ENCODE measurements at places on chromosomes 2 and 18. TPM values are rescaled to one million over a fixed set of nuclear protein-coding genes. Genes with fewer than 3 reads are reported as not detected.

DNA sequence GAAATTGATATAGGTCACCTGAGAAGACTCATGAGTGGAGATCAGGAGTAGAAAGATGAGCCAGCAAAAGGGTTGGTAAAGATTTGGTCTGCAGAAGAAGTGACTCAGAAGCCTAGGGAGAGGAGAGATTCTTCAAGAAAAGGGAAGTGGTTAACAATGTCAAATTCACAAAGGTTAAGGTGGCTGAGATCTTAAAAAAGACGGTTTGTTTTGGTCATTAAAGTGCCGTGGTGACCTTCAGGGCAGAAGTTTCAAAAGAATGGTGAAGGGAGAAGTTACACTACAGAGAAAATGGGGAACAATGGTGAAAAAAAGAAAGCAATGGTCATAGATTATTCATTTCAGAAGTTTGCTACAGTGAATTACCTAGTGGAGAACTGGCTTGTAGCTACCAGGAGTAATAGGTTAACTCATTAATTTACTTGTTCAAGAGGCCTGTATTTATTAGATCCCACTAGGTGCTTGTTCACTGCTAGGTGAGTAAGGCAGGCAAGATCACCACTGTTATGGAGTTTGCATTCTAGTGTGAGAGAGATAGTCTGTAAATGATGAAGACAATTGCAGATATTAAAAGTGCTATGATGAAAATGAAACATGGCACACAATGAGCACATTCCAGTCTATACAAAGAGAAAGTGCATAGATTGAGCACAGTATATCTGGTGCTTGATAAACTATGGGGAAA lies 43.0 kb downstream of the FBXO48 start:
- no peaks in the 10 kb centered on the region for H3K4me1 ChIP-seq
- H3K27me3 ChIP-seq = no peaks in the 10 kb centered on the region
- H3K36me3 ChIP-seq = no peaks in the 10 kb centered on the region
- no peak overlapping the region for H3K27ac ChIP-seq
- DNase-seq = no peak
- no peak overlapping the region for H3K4me3 ChIP-seq

DNA sequence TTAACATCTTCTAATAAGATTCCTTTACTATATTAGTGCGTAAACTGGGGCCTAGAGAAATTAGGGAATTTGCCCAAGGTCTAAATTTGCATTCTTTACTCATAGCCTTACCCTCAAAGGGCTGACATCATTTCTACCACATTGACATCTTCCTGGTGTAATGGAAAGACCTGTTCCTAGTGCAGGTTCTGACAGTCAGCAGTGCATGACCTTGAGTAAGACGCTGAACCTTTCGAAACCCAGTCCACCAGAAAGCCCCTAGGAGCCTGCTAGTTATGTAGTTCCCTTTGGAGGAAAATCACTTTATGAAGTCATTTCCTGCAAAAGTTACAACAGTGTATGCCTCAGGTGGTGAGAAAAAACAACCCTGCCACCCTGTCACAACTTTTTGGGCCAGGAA lies 388.3 kb downstream of the TNS1 start:
- DNase-seq = no peak
- H3K4me1 ChIP-seq = no peaks in the 10 kb centered on the region
- H3K36me3 ChIP-seq = no peaks in the 10 kb centered on the region
- no peak overlapping the region for H3K27ac ChIP-seq
- H3K4me3 ChIP-seq = no peak overlapping the region
- no peaks in the 10 kb centered on the region for H3K27me3 ChIP-seq

- no peaks in the 10 kb centered on the region for H3K36me3 ChIP-seq
- no peaks in the 10 kb centered on the region for H3K4me1 ChIP-seq
- no peak for DNase-seq
- no peak overlapping the region for H3K27ac ChIP-seq
- no peaks in the 10 kb centered on the region for H3K27me3 ChIP-seq
Measured at GRCh38 chr2:110888411-110888810, 156.0 kb downstream of the ACOXL start.

DNA sequence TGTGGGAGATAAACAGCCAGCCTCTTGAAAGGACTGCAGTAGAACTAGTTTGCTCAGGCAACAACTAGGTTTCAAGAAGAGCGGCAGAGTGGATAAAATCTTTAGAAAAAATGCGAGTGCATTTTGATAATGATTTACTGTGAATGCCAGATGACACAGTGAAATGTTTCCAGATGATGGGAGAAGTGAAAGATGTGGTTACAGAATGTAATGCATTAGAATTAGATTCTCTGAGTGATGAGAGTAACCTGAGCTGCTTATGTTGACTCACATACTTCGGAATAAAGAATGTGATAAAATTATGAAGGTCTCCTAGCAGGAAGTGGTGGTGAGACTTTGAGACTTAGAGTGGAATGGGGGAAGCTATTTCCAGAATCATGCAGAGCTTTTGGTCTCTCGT lies 184.3 kb downstream of the GULP1 start:
- H3K27ac ChIP-seq = no peak overlapping the region
- no peak for DNase-seq
- no peaks in the 10 kb centered on the region for H3K36me3 ChIP-seq
- H3K4me1 ChIP-seq = peaks cover 14% of the 10 kb centered on the region
- no peak overlapping the region for H3K4me3 ChIP-seq
- no peaks in the 10 kb centered on the region for H3K27me3 ChIP-seq

- no peaks in the 10 kb centered on the region for H3K36me3 ChIP-seq
- no peak overlapping the region for H3K4me3 ChIP-seq
- no peak for DNase-seq
- H3K27me3 ChIP-seq = no peaks in the 10 kb centered on the region
- no peak overlapping the region for H3K27ac ChIP-seq
Measured at GRCh38 chr2:53991948-53992347, 21.2 kb upstream of the PSME4 start.

TANC1 gene
- total RNA-seq = 14.9 TPM

All from glutamatergic neuron (in vitro differentiated cells).